ENCODE measurements at places on chromosomes 2 and 18.

- no peak overlapping the region for H3K4me3 ChIP-seq
- H3K27me3 ChIP-seq, result peaks cover 21% of the 10 kb centered on the region
- no peak for DNase-seq
- H3K4me1 ChIP-seq, result no peaks in the 10 kb centered on the region
- H3K27ac ChIP-seq, result no peak overlapping the region
Observed at GRCh38 chr2:241072553-241073165, 29.4 kb downstream of the MTERF4 start.

GRCh38 chr2:102187496-102188150 lies 800 bp downstream of the IL1RL2 start:
- no peaks in the 10 kb centered on the region for H3K36me3 ChIP-seq
- no peaks in the 10 kb centered on the region for H3K4me1 ChIP-seq
- DNase-seq, result no peak
- peak overlapping the region; percentile 78 for H3K4me3 ChIP-seq

GRCh38 chr2:45180033-45180746 lies 170.9 kb upstream of the SIX2 start:
- DNase-seq, result no peak
- no peaks in the 10 kb centered on the region for H3K27me3 ChIP-seq
- H3K4me3 ChIP-seq, result no peak overlapping the region
- peaks cover 16% of the 10 kb centered on the region for H3K4me1 ChIP-seq
- no peaks in the 10 kb centered on the region for H3K36me3 ChIP-seq
- no peak overlapping the region for H3K27ac ChIP-seq

DNA sequence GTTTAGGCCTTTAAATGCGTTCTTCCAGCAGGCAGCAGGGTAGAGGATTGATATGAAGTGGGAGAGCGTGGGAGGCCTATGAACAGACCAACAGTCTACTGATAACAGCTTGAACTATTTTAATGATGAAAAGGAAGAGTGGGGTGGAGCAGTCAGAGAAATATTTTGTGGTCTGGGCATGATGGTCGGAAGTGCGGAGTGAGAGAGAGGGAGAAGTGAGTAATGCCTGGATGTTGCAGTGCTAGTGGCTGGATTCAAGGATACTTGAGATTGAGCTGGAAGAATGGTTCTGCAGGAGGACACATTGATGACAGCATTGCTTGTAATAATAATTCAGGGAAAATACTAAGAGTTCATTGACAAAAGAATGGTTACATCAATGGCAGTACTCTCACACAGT lies 151.0 kb upstream of the DAPL1 start:
- no peaks in the 10 kb centered on the region for H3K27me3 ChIP-seq
- DNase-seq, result peak; percentile 78
- peaks cover 13% of the 10 kb centered on the region for H3K36me3 ChIP-seq
- H3K27ac ChIP-seq, result no peak overlapping the region
- no peaks in the 10 kb centered on the region for H3K4me1 ChIP-seq

GRCh38 chr18:73503326-73503725 lies 635.5 kb upstream of the NETO1 start:
- H3K36me3 ChIP-seq, result no peaks in the 10 kb centered on the region
- H3K27ac ChIP-seq, result no peak overlapping the region
- no peak for DNase-seq
- H3K4me3 ChIP-seq, result no peak overlapping the region
- H3K4me1 ChIP-seq, result no peaks in the 10 kb centered on the region

GRCh38 chr2:109239720-109240119 lies 110.7 kb downstream of the SH3RF3 start:
- H3K36me3 ChIP-seq, result no peaks in the 10 kb centered on the region
- peak; percentile 81 for DNase-seq
- H3K27ac ChIP-seq, result no peak overlapping the region
- H3K27me3 ChIP-seq, result no peaks in the 10 kb centered on the region
- peaks cover 21% of the 10 kb centered on the region for H3K4me1 ChIP-seq
- H3K4me3 ChIP-seq, result no peak overlapping the region

DNA sequence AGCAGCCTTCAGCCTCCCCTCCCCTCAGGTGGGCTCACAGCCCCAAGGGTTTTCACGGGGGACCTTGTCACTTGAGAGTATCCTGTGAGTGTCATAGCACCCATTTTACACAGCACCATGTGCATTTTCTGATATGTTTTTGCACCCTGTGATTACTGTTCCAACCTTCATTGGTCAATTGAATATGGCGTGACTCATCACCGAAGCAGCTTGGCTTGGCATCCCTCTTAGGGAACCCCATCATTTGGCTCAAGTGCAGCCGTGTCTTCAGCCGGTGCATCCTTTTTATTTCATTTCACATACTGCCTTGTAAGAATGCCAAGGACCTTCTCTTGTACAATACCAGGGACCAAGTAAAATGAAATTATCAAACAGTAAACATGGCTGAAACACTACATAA lies 57.6 kb downstream of the NPAS2 start:
- H3K27me3 ChIP-seq, result no peaks in the 10 kb centered on the region
- DNase-seq, result peak; percentile 46
- H3K36me3 ChIP-seq, result no peaks in the 10 kb centered on the region
- no peak overlapping the region for H3K4me3 ChIP-seq
- H3K4me1 ChIP-seq, result peaks cover 7% of the 10 kb centered on the region
- no peak overlapping the region for H3K27ac ChIP-seq

DNA sequence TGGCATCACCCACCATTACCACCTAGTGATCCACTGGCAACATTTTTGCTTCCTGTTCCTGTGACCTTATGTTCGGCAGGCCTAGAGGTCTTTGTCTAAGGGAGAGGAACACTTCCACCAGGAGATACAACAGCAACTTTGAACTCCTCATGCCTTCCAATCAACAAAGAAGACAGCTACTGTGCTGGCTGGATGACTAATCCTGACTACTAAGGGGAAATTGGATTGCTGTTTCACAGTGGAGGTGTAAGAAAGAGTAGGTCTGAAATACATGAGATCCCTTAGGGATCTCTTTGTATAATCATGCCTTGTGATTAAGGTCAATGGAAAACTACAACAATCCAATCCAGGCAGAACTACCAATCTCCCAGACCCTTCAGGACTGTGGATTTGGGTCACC lies 45.2 kb downstream of the EIF2AK3 start:
- DNase-seq, result peak; percentile 15
- H3K4me3 ChIP-seq, result no peak overlapping the region
- no peaks in the 10 kb centered on the region for H3K4me1 ChIP-seq
- no peak overlapping the region for H3K27ac ChIP-seq

DNA sequence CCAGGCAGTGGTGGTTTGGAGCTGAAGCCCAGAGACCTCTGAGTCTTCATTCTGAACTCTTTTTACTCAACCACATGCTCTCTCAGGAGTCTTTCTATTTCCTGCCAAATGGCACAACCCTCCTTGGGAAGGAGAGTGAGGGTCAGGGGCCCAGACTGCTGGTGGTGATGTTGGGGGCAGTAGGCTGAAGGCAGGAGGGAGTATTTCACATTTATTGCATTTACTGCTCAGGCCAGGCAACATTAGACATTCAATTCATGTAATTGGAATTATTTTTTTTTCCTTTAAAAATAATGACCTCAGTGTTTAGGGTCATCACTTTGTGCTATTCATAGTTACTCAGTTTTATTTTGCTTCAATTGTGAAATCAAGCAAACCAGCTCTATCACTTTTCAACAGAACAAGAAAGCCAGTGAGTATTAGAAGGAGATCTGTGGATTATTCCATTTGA lies 311.3 kb upstream of the NT5C1B start:
- no peaks in the 10 kb centered on the region for H3K27me3 ChIP-seq
- H3K36me3 ChIP-seq, result no peaks in the 10 kb centered on the region
- peaks cover 4% of the 10 kb centered on the region for H3K4me1 ChIP-seq
- no peak overlapping the region for H3K27ac ChIP-seq
- DNase-seq, result no peak
- no peak overlapping the region for H3K4me3 ChIP-seq

GRCh38 chr2:25310965-25311864 lies 30.5 kb downstream of the DNMT3A start:
- H3K27me3 ChIP-seq, result no peaks in the 10 kb centered on the region
- H3K36me3 ChIP-seq, result peaks cover 65% of the 10 kb centered on the region
- peaks cover 19% of the 10 kb centered on the region for H3K4me1 ChIP-seq
- H3K4me3 ChIP-seq, result no peak overlapping the region

- H3K36me3 ChIP-seq, result no peaks in the 10 kb centered on the region
- DNase-seq, result no peak
- no peak overlapping the region for H3K27ac ChIP-seq
- no peaks in the 10 kb centered on the region for H3K27me3 ChIP-seq
- no peak overlapping the region for H3K4me3 ChIP-seq
Observed at GRCh38 chr18:23824240-23824639, 135.0 kb downstream of the LAMA3 start.

GRCh38 chr2:175154661-175155082 lies 13.3 kb downstream of the ATF2 start:
- H3K36me3 ChIP-seq, result peaks cover 9% of the 10 kb centered on the region
- peak; percentile 89 for DNase-seq
- H3K27ac ChIP-seq, result peak overlapping the region; percentile 37
- H3K4me1 ChIP-seq, result peaks cover 7% of the 10 kb centered on the region

DNA sequence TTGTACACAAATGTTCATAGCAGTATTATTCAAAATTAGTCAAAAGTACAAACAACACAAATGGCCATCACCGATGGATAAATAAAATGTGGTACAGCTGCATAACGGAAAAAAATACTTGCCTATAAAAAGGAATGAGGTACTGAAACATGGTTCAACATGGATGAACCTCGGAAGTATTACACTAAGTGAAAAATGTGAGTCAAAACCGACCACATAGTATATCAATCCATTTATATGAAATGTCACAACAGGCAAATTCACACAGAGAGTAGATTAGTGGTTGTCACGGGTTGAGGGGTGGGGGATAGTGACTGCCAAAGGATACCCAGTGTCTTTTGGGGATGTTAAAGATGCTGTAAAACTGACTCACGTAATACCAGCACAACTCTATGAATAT lies 3.5 kb downstream of the SS18 start:
- H3K27ac ChIP-seq, result no peak overlapping the region
- H3K27me3 ChIP-seq, result no peaks in the 10 kb centered on the region
- no peak overlapping the region for H3K4me3 ChIP-seq
- no peaks in the 10 kb centered on the region for H3K4me1 ChIP-seq
- DNase-seq, result no peak
- H3K36me3 ChIP-seq, result peaks cover 4% of the 10 kb centered on the region

DNA sequence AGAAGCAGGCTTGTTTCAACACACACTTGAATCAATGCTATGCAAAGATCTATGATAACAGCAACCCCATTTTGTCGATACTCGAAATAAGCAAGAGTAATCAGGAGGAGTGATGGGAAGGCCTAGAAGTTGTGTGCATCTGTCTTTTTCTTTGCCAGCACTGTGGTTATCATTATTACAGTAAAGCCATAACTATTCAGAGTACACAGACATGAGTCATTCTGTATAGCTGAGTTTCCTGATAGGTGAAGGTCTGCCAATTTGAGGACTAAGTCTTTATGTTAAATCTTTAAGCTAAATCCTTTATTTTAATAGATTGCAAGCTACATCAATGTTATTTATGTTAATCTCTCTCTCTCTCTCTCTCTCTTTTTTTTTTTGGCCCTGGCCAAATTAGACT lies 1344.4 kb upstream of the CELF4 start:
- no peaks in the 10 kb centered on the region for H3K36me3 ChIP-seq
- no peaks in the 10 kb centered on the region for H3K4me1 ChIP-seq
- no peak overlapping the region for H3K4me3 ChIP-seq
- no peak overlapping the region for H3K27ac ChIP-seq
- DNase-seq, result no peak

- H3K27ac ChIP-seq, result no peak overlapping the region
- no peaks in the 10 kb centered on the region for H3K27me3 ChIP-seq
- H3K4me1 ChIP-seq, result no peaks in the 10 kb centered on the region
- H3K36me3 ChIP-seq, result peaks cover 12% of the 10 kb centered on the region
- H3K4me3 ChIP-seq, result no peak overlapping the region
- no peak for DNase-seq
Observed at GRCh38 chr2:233300401-233300800, 7.2 kb upstream of the SAG start.

DNA sequence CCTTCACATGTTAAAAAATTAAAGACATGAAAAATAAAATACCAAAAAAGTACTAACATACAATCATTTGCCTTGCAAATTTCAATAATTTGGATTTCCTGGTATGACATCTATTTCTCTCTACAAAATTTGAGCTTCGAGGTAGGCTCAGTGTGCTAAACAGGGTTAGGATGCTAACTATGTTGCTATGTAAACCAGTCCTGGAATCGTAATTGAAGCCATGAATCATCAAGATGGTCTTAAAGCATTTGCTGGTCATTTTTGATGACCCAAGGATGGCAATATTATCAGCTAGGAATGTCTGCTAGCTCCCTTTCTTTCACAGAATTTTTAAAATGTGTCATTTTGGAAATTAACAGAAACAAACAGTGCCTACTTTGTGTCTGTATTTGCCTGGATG lies 107.9 kb upstream of the TTC39C start:
- peaks cover 71% of the 10 kb centered on the region for H3K36me3 ChIP-seq
- H3K27me3 ChIP-seq, result no peaks in the 10 kb centered on the region
- no peak for DNase-seq

DNA sequence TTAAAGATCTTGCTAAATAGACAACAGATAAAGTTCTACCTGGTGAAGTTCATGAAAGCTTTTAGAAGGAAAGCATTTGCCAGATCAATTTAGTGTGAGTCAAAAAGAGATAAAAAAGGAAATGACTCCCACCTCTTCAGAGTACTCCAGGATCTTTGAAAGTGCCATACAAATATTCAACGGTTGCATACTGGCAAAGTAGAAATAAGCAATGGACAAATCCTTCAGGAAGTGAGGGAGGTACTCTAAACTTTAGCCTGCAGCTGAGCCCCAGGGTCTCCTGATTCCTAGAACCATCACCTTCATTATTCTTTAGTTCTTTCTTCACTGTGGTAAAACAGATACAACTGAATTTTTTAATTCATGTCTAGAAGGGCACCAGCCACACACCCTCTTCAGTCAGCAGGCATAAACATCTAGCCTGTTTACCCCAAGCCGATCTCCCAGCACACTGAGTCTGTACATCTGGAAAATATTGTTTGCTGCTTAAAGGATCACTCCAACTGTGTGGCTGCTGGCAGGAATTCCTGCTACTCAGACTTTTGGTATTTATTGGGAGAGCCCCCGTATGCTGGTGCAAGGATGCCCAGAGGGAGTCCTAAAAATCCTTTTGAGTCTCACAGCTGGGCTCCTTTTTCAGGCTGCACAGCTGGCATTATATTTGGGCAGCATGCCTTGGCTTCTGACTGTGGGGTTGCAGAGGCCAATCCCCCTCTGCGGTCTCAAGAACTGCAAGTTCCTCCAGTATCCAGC lies 72.3 kb upstream of the SESTD1 start:
- H3K27me3 ChIP-seq, result no peaks in the 10 kb centered on the region
- peak overlapping the region; percentile 46 for H3K4me3 ChIP-seq
- peak; percentile 30 for DNase-seq
- no peak overlapping the region for H3K27ac ChIP-seq
- H3K36me3 ChIP-seq, result no peaks in the 10 kb centered on the region
- peaks cover 1% of the 10 kb centered on the region for H3K4me1 ChIP-seq

- peaks cover 5% of the 10 kb centered on the region for H3K4me1 ChIP-seq
- DNase-seq, result no peak
- no peaks in the 10 kb centered on the region for H3K36me3 ChIP-seq
- H3K4me3 ChIP-seq, result no peak overlapping the region
- H3K27me3 ChIP-seq, result no peaks in the 10 kb centered on the region
Observed at GRCh38 chr2:239944694-239945551, 80.2 kb downstream of the NDUFA10 start.

All from mesenchymal stem cell (in vitro differentiated cells and primary cell).